ENCODE measurements at places on chromosomes 5 and 9.

DNA sequence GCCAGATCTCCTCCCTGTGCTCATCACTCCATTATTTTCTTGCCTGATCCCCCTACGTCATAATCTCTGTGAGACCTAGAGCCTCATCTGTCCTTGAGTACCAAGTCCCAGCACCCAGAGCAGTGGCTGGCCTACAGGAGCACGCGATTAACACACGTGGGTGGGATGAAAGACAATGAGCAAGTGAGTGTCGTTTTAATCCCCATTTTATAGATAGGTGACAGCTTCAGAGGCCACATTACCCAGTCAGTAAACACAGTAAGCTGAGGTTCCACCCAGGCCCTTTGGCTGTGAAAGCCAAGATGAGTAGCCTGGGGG is 17.3 kb downstream of the TRUB2 start:
- peak; percentile 11 for DNase-seq

DNA sequence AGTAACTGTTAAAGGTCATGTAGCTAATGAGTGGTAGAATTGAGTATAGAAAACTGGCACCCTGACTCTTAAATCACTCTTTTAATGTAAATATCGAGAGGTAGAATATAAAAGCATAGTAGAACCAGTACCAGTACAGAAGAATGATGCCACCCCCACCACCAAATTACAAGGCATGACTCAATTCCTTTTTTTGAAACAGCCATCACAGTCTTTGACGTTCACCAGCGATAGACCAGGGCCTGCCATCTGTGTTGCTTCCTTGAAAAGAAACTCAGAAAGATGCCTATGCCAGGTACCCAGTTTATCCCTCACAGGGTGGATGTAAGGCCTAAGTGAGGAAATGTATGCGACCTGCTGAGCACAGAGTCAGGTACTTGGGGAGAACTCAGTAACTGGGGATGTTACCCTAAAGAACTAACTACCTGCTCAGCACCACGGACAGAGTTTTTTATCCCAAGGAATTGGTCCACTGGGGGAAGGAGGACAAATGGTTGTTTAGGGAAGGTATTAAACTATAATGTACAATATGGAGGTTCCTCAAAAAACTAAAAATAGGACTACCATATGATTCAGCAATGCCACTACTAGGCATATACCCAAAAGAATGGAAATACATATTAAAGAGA is 116.5 kb downstream of the BRINP1 start:
- DNase-seq, result no peak

GRCh38 chr5:135476615-135477581 is 24.7 kb upstream of the TIFAB start:
- DNase-seq, result peak; percentile 77

GRCh38 chr5:119333421-119333851 is 22.4 kb upstream of the TNFAIP8 start:
- DNase-seq, result no peak

GRCh38 chr5:117594166-117594565 is 1019.5 kb upstream of the SEMA6A start:
- DNase-seq, result peak; percentile 31
